Retina (tissue), 1 donor: ENCODE measurements at places on chromosomes 3 and 15.

- no peak for DNase-seq
These were observed 212.8 kb upstream of the C2CD4B start for GRCh38 chr15:62377736-62378480.

- DNase-seq: no peak
These were observed 198.5 kb upstream of the COL8A1 start for GRCh38 chr3:99439892-99440291.

- no peak for DNase-seq
These were observed 228.0 kb downstream of the DTWD1 start for GRCh38 chr15:49848807-49849206.

- DNase-seq: no peak
These were observed 47.1 kb downstream of the FOXP1 start for GRCh38 chr3:71536376-71536965.

- no peak for DNase-seq
These were observed 171.4 kb downstream of the CNTN3 start for GRCh38 chr3:74443102-74443501.

- DNase-seq: no peak
These were observed 205.9 kb upstream of the LINGO1 start for GRCh38 chr15:77838595-77838994.

- no peak for DNase-seq
These were observed 348.3 kb upstream of the TMCO5A start for GRCh38 chr15:37586011-37586583.
